ENCODE measurements at places on chromosomes 4 and X.

GRCh38 chr4:84530871-84531270, 31.8 kb upstream of the NKX6-1 start:
- peak; percentile 40 for DNase-seq

DNA sequence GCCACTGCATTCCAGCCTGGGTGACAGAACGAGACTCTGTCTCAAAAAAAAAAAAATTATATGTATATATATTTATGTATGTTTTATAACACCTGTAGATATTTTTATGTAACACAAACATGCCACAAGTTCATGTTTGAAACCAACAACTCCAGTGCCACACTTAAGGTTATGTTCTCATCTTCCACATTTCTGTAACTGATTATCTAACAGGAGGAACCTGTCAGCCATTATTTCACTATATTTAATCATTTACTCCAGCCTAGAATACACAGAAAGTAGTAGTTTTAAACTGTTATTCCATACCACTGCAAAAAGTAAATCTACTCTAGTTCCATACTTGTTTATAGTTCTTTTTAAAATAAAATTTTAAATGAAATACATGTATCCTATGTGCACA, 32.3 kb downstream of the MCUB start:
- DNase-seq: no peak

DNA sequence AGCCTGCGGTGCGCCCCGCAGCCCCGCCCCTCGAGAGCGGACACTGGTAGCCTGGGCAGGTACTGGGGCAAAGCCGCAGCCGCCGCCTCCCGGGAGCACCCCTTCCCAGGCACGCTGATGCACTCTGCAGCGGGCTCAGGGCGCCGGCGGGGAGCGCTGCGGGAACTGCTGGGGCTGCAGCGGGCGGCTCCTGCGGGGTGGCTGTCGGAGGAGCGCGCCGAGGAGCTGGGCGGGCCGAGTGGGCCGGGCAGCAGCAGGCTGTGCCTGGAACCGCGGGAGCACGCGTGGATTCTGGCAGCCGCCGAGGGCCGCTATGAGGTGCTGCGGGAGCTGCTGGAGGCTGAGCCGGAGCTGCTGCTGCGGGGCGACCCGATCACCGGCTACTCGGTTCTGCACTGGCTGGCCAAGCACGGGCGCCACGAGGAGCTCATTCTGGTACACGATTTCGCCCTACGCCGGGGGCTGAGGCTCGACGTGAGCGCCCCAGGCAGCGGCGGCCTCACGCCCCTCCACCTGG, 401 bp downstream of the SOWAHD start:
- peak; percentile 27 for DNase-seq

GRCh38 chr4:111883557-111883999, 261.7 kb upstream of the FAM241A start:
- peak; percentile 0 for DNase-seq

DNA sequence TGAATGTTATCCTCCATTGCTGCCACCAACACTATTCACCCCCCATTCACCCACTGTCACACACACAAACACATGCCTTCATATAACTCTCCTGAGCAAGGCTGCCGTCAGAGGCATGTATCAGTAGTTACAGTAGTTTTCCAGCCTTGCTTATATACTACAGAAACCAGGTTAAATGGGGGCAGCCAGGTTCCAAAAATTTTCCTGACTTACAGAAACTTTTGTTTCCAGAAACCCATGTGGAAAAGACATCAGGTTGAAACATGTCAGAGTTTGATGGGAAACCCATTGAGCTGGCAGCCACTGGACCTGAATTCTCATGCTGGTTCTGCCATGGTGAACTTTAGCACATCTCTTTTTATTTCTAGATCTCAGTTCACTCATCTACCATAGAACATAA, 64.0 kb downstream of the COX18 start:
- no peak for DNase-seq

GRCh38 chrX:110432091-110432905, 73.7 kb downstream of the RTL9 start:
- no peak for DNase-seq

DNA sequence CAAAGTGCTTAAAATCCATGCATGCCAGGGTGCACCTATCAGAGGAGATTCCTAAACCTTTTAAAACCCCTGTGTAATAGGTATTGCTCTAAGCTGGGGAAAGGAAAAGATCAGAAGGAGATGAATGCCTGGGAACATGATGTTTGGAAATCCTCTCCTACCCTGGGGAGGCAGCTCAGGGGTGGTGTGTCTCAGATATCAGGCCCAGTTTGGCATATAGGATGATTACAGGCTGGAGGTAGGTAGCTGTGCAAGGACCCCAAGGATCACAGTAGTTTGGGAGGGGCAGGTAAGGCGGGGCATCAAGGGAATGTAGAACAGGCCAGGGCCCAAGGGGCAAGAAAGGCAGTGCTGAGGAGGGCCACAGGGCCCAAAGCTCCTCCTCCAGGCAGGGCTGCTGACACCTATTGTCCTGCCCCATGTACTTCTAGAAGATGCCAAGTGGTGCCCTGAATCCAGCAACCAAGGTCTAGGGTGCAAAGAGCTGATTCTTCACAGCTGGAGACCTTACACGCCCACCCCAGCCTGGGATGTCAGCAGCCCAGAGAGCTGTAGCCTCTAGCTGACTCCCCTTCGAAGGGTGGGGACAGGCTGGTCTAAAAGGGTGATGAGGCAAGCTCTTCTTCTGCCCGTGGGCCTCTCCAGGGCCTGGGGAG, 17.6 kb downstream of the SASH3 start:
- DNase-seq: no peak

DNA sequence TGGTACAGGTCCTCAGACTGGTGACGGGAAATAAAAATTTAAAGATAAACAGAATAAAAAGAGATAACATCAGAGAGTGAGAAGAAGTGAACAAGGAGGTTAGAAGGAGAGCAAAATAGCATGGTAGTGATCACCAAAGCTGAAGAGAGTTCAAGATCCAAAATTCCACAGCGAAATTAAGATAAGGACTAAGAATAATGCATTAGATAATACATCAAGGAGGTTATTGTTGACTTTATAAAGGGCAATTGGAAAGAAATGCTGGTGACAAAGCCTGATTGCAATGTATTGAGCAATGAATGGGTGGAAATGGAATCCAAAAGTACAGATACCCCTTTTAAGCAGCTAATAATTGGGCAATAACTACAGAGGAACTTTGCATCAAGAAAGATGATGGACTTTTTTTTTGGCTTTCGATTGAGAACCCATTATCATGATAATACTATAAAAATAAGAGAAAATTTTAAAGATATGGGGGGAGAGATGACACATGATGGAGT, 101.6 kb upstream of the MAP9 start:
- peak; percentile 11 for DNase-seq

GRCh38 chr4:159682996-159683395, 580.1 kb downstream of the RAPGEF2 start:
- no peak for DNase-seq

GRCh38 chr4:119059221-119059620, 76.4 kb upstream of the MYOZ2 start:
- no peak for DNase-seq

DNA sequence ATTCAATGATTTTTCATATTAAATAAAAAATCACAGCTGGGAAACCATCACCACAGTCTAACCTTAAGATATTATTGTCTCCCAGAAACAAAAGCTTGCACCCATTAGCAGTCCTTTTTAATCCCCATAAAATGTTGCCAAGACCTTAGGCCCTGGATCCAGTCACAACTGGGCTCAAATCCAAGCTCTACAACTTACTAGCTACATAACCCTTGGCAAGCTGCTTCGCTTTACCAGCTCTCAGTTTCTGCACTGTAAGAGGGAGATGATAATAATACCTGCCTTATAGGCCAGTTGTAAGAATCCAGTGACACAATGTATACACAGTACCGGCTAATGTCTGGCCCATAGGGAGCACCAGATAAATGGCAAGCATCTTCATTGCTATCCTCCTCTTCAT, 400.9 kb upstream of the FGF13 start:
- no peak for DNase-seq

DNA sequence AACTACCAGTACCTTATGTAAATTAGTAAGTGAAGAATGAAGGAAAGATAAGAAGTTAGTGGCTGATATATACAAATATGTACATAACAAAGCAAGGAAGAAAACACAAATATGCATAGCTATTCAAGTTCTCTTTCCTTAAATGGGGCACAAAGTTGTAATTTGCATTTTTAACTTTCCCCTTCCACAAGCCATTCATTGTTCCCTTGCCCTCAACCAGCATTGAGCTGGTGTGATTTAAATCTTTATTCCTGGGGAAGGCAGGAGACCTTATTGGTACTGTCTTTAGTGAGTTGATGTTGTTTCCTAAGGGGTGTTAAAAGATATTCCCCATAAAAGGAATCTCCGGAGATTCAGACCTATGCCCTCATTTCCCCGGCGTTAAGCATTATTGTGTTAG, 735.3 kb downstream of the PCDH18 start:
- no peak for DNase-seq

All from EH (cell line).